Fibroblast of villous mesenchyme (primary cell): ENCODE measurements at places on chromosomes 4 and X. TPM values are rescaled to one million over a fixed set of nuclear protein-coding genes. Genes with fewer than 3 reads are reported as not detected.

The FOXP3 gene
- total RNA-seq, result under 0.01 TPM in 1 of 2 replicates, not detected in the other

DNA sequence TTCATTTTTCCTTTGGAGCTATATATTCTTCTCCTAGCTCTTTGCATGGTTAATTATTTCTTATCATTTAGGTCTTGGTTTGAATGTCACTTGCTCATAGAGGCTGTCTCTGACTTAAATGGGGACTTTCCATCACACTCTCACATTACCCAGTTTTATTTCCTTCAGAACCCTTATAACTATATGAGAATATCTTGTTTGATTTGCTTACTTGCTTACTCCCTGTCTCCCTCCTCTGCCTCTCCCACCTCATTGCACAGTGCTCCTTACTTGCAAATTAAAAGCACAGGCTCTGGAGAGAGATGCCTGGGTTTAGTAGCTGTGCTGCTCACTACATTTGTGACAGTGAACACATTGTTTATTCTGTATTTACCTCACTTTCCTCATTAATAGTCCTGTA lies 174.6 kb downstream of the SOWAHB start:
- no peak for DNase-seq

GRCh38 chr4:168124008-168124641 lies 31.8 kb downstream of the ANXA10 start:
- DNase-seq, result no peak

- no peak for DNase-seq
These were observed 4.3 kb upstream of the SCD5 start for GRCh38 chr4:82802911-82803310.

DNA sequence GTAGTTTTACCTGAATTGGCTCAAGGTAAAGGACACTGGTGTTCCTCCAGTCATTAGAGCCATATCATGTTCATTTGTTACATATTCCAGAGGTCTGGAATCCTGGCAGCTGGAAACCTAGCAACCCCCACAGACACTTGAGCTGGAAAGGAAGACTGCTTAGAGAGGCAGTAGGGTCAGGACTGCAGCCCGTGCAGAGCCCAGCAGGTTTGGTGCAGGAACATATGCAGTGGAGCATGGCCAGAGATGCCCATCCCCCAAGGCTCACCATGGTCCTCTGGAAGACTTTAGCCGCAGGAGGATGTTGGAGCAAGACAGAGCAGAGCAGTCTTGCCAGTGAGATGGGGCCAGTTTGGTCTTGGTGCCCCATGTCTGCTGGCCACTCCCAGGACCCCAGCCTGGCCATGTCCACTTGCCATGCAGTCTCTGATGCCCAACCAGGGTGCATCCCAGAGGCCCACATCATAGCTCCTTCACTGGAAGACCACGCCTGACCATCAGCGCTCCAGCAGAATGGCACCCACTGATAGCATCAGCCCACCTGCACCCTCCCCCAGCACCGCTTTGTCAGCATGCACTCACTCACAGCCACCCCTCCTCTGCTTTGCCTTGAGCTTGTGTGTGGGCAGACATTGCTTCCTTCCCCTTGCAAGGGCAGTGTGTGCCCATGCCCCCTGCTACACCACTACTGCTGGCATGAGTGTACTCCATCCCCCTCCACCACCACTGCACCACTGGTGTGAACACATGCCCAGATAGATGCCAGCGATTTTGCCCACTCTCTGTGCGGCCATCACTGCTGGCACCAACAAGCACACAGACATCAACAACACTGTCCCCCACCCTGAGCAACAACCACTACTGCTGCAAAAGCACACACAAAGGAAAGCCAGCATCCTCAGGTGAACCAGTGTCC lies 190.3 kb upstream of the SPOCK3 start:
- no peak for DNase-seq

DNA sequence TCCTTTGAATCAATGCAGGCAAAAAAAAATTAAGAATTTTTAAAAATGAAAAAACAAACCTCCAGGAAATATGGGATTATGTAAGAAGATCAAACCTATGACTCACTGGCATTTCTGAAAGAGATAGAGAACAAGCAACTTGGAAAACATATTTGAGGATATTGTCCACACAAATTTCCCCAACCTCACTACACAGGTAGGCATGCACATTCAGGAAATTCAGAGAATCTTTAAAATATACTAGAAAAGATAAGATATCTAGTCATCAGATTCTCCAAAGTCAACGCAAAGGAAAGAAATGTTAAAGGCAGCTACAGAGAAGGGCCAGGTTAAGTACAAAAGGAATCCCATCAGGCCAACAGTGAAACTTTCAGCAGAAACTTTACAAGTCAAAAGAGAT lies 85.6 kb downstream of the ANTXR2 start:
- peak; percentile 20 for DNase-seq

- no peak for DNase-seq
These were observed 72.1 kb downstream of the GPR82 start for GRCh38 chrX:41796046-41796445.
